ENCODE measurements at places on chromosomes 1 and 21.

- DNase-seq, result peak; percentile 94
Measured at GRCh38 chr1:39409055-39409816, 82.2 kb upstream of the BMP8A start.

GRCh38 chr21:37195059-37195458 is 72.1 kb downstream of the VPS26C start:
- DNase-seq, result no peak

GRCh38 chr1:158687037-158687436 is 522 bp upstream of the SPTA1 start:
- no peak for DNase-seq

DNA sequence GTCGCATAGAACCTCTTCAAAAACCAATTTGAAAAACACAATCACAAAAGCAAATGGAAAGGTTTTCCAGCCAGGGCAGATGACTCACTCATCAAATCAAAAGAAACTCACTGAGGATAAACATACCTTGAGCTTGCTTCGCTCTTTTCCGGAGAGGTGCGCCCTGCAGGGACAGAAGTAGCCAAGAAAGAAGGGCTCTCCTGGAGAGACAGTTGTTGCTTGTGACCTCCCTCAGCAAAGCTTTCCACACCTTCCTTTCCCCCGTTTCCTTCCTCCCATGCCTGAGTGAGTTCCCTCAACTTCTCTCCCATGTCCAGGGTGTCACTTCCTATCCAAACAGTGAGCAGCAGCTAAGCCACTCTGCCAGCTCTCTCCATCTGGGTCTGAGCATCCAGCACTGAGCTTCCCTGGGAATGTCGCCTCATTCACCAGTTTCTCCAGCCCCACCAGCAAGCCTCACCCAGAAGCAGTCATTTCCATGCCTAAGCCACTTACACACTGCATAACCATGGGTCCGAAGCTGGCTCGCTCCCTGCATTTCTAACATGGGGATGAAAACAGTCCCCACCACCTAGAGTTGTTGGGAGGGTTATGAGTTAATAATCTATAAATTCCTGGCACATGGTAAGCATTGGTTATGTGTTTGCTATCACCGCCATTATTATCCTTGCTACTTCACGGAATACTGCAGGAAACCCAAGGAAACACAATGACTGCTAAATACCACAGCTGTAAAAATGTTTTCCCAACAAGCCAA is 75.0 kb downstream of the PTPN14 start:
- no peak for DNase-seq

GRCh38 chr1:230174041-230174440 is 107.0 kb downstream of the GALNT2 start:
- DNase-seq, result no peak

- DNase-seq, result no peak
Measured at GRCh38 chr21:37489553-37489952, 123.0 kb downstream of the DYRK1A start.

DNA sequence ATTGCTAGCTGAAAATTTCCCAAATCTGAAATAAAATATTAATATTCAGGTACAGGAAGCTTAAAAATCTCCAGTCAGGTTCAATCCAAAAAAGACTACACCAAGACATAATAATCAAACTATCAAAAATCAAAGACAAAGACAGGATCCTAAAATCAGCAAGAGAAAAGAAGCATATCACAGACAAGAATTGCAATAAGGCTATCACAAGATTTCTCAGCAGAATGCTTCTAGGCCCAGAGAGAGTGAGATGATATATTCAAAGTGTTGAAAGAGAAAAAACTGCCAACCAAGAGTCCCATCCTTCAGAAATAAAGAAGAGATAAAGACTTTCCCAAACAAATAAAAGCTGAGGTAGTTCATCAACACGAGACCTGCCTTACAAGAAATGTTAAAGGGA is 5.0 kb upstream of the SELP start:
- DNase-seq, result no peak

DNA sequence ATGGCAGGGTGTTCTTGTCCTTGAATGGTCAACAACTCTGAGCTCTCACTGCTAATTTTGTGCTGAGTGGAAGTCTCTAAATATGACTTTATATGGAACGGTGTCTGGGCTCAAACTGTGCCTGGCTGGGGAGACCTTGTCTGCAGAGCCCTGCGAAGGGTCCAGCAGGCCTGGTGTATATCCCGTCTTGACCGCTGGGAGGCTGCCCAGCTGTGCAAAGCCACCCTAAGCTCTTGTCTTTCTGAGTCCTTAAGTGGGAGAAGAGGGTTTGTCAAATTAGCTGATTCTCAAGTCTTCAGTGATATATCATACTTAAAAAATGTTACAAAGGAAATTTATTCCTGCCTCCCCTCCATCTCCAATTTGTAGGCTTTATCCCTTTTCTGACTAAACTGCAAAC is 198.7 kb downstream of the KCNJ6 start:
- no peak for DNase-seq

GRCh38 chr21:46438241-46438640 is 20.4 kb upstream of the DIP2A start:
- peak; percentile 33 for DNase-seq

DNA sequence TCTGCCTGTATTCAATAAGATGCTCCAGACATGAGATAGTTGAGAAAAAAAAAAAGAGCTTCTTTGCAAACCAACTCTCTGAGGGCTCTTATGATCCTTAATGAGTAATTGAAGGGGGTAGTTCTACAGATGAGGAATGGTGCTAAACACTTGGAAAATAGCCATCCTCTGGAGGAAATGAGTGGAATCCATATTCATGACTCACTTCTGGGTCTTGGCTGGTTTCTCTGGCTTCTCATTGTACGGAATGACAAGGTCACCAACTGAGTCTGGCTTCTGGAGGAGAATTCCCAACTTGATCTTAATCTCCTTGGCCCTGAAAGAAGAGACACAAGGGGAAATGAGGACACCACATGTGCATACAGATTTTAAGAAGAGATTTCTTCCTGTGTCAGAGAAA is 34.7 kb downstream of the RGS5 start:
- no peak for DNase-seq

- no peak for DNase-seq
Measured at GRCh38 chr1:214990619-214991018, 91.9 kb upstream of the KCNK2 start.

DNA sequence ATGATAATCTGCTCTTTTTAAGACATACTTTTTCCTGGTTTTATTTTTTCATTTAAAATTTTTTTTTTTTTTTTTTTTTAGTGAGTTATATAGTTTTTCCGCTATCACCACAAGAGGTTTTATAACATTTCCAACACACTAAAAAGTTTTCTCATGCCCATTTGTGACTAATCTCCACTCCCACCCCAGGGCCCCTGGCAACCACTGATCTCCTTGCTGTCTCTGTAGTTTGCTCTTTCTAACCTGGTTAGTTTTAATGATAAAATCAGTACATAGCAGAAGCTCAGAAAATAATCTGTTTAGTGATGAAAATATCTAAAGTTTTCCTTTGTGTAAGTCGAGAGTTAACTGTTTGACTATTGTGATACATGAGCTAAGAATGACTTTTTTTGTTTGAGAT is 41.8 kb downstream of the IARS2 start:
- DNase-seq, result no peak

GRCh38 chr1:177181280-177181630 is 10.5 kb downstream of the BRINP2 start:
- DNase-seq, result no peak

DNA sequence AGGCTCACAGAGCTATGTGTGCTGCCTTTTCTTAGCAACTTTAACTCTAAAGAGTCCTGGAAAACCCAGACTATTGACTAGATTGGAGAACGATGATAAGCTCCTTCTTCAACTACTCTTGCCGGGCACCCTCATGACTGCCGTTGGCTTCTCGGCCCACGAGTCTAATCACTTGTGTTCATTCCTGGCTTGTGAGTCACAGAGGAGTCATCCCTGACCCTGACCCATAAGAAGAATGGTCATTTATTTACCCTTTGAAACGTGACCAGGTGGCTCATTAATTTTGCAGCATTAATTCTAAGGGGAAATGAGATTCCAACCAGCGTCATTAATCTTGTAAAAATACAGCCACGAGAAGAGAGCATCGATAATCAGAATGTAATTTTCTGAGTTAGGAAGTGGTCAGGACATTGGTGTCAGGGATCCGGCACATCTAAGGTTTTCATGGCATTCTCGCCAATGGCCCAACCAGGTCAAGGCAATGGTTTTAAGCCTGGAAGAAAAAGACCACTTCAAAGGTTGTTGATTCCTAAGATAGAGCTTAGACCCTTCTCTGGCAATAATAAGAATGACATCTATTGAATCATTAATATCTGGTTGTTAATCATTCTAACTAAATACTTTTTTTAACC is 183.6 kb upstream of the RUNX1 start:
- DNase-seq, result no peak

GRCh38 chr1:96588416-96588995 is 133.1 kb upstream of the PTBP2 start:
- no peak for DNase-seq

- no peak for DNase-seq
Measured at GRCh38 chr1:199303035-199303434, 664.2 kb downstream of the PTPRC start.

- DNase-seq, result no peak
Measured at GRCh38 chr1:99969260-99969728, 502 bp upstream of the SLC35A3 start.

DNA sequence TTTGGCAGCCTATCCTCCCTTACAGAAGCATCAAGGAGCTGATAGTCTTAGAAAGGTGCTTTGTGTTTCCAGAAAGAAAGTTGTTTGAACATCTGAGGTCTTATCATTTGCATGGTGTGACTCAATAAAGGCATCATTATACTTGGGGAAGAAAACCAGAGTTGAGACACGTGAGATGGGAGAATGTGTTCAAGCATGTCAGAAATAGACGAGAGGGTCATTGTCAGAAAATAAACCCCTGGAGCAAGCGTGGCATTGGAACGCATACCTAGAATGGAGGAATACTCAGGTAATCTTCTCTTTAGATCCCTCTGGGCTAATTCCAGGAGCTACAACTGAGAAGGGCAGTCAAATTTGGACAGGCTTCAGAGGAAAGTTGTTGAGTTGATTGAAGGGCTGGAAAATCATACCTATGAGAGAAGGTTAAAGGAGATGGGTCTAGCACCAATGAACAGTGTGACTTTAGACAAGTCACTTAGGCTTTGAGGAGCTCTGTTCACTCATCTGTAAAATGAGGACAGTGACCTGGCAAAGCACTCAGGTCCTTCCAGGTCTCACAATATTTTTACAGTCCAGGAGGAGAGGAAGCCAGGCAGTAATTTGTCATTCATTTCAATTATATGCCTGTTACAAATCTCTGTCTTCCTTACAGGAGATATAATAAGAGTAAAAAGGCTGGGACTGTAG is 101.3 kb upstream of the C1orf21 start:
- no peak for DNase-seq

GRCh38 chr1:203217139-203217655 is 12.3 kb downstream of the CHIT1 start:
- DNase-seq, result no peak

GRCh38 chr1:5744341-5744740 is 247.9 kb downstream of the NPHP4 start:
- DNase-seq, result no peak

DNA sequence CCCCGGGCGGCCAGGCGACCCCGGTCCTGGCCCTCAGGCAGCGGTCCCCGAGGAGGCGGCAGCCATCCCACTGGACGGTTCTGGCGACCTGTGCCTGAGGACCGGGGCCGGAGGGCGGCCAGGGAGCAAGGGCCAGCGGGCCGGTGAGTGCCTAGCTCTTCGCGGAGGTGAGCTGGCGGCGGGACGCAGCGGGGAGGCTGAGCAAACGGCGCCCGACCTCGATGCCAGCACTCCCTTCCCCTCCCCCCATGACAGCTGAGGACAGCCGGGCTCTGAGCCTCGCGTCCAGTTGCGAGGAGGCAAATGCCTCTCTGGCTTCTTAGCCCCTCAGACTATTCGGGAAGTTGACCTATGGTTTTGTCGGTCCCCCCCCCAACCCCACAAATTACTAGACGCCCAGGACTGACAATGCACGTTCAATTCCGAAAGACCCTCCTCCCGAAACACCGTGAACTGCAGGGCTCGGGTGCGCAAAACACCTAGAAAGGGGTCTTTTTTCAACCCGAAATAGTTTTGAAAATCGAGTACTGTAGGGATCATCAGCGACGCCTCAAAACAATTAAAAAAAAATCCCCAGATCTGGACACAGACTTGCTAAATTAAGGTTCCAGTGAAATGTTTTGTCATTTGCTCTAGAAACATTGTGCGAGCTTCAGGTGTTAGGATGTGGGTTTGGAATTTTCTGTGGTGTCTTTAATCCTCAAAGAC is 8.3 kb downstream of the CDKN2C start:
- DNase-seq, result no peak

GRCh38 chr1:246338546-246338945 is 168.5 kb downstream of the SMYD3 start:
- DNase-seq, result no peak

GRCh38 chr1:232009741-232010140 is 383.2 kb downstream of the DISC1 start:
- no peak for DNase-seq

GRCh38 chr1:228922722-228923376 is 187.6 kb downstream of the RHOU start:
- no peak for DNase-seq

- DNase-seq, result no peak
Measured at GRCh38 chr1:113647164-113647563, 112.1 kb downstream of the PHTF1 start.

- DNase-seq, result no peak
Measured at GRCh38 chr1:45275054-45275453, 51.6 kb upstream of the HPDL start.

DNA sequence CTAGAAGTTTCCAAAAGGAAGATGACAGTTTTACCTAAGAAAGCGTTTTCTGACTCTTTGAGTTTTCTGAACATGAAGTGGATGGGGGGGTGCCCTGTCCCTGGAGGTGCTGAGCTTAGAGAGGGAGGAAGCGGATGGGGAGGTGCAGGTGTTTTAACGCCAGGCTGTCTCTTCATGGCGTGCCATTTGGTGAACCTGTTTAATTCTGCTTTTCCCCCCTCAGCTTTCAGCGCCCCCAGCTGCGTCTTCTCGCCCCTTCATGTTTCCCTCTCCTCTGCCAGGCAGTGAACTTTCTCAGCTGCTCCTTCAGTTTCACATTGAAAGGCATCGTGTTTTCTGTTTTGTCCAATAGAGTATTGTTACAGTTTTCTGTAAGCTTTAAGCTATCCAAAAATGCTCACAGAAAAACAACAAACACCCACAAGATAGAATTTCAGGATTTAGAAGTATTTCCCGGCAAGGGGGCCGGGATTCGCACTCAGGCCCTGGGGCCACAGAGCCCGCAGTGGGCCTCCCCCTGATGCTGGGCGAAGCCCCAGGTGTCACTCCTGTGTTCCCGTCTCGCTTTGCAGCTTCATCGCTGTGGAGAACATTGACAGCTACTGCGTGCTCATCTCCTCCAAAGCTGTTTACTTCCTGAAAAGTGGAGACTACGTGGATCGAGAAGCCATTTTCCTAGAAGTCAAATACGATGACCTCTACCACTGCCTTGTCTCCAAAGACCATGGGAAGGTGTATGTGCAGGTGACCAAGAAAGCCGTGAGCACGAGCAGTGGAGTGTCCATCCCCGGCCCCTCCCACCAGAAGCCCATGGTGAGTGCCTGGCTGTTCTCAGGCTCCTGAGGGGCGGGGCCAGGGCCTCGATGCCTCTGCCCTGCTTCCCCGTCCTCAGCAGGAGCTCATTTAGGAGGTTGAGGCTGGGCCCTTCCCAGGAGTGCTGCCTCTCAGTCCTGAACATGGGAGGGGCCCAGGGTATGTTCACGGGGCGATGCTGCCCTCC is 111.4 kb downstream of the DHRS3 start:
- no peak for DNase-seq

- DNase-seq, result peak; percentile 35
Measured at GRCh38 chr1:4019147-4019521, 119.1 kb upstream of the C1orf174 start.
